ENCODE measurements at places on chromosomes 12 and 14.

GRCh38 chr14:85315733-85316290 is 214.1 kb upstream of the FLRT2 start:
- no peak for DNase-seq

DNA sequence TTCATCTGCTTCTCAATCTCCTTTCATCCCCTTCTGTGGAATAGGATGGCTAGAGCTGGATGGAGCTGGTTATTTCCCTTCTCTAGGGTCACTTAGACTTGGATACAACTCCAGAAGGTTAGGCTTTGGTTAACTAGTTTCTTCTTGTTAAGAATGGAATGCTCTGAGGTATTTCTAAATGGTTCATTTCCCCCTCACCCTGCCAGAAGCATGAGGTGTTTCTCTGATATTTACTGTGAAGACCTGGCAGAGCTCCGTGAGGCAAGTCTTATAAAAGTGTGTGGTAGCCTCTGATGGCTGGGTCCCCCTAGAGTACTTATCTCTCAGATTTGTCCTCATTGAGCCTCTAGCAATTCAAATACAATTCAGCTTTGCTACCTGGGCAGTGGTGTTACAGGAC is 207.9 kb downstream of the SLC16A7 start:
- DNase-seq: no peak

GRCh38 chr14:73381380-73382013 is 76.8 kb downstream of the NUMB start:
- DNase-seq: no peak

DNA sequence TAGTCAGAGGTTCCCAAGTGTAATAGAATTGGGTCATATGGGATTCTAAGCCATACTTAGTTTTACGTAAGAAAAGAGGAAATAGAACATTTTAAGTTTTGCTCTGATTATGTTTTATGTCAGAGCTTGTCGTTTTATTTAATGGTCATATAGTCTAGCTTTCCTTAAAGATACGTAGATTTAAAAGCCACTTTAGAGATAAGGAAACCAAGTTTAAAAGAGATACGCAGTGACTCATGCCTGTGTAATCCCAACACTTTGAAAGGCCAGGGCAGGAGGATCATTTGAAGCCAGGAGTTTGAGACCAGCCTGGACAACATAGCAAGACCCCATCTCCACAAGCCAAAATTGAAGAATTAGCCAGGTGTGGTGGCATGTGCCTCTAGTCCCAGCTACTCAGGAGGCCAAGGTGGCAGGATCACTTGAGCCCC is 19.5 kb downstream of the MAPK1IP1L start:
- no peak for DNase-seq

DNA sequence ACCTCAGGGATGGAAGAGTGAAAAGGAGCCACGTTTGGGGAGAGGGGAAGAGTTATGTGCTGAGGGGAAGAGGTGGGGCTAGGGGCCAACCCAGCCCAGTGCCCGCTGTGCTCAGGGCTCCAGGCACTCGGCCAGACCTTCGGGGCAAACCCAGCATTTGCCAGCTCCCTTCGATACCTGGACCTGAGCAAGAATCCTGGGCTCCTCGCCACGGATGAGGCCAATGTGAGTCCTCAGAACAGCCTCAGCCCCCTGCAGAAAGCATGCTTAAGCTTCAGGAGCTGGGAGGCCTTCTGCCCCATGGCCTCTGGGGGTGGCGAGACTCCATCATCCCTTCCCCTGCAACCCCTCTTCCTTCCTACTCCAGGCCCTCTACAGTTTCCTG is 5.0 kb downstream of the CARMIL3 start:
- no peak for DNase-seq

GRCh38 chr12:127742231-127742630 is 524.7 kb upstream of the TMEM132C start:
- no peak for DNase-seq

DNA sequence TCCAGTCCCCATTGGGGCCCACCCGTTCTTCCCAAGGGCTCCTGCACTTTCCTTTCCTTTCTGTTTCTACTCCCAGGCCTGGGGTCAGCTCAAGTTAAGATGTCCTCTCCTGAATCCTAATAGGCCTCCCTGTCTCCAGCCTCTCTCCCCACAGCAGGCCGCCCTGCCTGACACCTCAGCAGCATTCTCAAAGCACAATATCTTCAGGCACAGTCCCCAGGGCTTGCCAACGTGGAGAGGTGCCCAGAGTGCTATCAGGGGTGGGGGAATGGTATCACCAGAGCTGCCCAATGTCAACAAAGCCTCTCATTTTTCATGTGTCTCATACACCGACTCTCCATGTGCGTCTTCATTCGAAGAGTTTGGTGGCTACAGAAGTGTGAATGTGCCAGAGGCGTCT is 123.0 kb downstream of the FOXN3 start:
- no peak for DNase-seq

DNA sequence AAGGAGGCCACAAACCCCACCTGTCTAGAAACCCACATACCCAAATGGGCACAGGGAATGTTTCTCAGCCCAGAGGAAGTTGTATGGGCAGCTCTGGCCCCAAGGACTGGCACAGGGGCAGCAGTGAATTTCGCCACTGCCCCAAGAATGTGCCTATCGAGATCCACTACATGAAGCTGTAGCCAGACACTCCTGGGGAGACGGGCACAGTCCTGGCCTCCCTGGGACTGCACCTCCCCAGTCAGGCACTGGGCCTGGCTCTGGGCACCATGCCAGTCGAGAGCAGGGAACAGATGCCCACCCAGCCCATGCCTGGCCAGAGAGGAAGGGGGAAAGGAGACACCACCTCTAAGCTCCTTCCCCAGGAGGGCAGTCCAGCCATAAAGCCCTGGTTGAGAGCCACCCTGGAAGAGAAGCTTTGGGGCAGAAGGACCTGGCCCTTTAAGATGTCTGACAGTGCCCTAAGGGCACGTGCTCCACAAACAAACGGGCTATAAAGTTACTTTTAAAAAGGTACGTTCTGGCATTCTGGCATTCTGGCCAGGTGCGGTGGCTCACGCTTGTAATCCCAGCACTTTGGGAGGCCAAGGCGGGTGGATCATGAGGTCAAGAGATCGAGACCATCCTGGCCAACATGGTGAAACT is 8.4 kb downstream of the ADCY6 start:
- DNase-seq: no peak

DNA sequence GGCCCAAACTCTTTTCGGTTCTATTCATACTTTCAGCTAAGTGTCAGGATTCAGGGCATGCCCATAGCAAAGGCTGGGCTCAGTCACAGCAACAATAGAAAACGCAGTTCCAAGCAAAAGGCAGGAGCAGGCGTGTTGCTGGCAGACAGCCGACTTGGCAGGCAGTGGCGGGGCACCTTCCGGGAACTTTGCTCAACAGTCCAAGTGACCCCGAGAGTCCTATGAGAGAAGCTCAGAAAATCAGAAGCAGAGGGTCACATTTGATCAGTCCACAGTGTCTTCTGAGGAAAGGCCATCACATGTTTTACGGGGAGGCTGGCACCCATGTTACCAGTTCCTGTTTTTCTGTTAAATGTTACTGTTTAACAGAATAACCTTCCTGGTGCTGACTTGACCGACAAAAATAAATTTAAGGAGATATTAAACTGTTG is 115.0 kb downstream of the DACT1 start:
- peak; percentile 37 for DNase-seq

DNA sequence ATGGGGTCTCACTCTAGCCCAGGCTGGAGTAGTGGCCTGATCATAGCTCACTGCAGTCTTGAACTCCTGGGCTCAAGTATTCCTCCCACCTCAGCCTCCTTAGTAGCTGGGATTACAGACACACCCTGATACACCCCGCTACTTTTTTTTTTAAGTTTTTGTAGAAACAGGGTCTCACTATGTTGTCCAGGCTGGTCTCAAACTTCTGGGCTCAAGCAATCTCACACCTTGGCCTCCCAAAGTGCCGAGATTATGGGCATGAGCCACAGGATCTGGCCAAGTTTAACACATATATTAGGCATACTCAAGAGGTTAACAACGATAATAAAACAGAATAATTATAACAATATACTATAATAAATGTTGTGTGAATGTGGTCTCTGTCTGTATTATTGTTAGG is 25.8 kb downstream of the PPTC7 start:
- no peak for DNase-seq

DNA sequence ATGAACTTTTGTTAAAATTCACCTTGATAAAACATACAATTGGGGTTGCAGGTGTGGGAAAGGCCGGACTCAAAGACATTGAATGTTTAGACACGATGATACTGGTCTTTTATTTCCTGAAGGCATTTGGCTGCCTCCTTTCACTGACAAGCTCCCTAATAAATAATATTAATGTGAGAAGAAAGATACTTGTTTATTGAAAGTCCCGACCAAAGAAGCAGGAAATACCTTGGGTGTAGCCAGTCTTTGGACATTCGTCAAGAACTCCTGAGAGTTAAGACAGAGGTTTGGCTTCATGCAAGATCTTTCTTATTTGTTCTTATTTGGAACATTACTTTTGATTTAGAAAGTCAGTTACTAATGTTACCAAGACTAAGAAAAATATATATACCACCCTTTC is 1133.8 kb upstream of the SEL1L start:
- DNase-seq: no peak

DNA sequence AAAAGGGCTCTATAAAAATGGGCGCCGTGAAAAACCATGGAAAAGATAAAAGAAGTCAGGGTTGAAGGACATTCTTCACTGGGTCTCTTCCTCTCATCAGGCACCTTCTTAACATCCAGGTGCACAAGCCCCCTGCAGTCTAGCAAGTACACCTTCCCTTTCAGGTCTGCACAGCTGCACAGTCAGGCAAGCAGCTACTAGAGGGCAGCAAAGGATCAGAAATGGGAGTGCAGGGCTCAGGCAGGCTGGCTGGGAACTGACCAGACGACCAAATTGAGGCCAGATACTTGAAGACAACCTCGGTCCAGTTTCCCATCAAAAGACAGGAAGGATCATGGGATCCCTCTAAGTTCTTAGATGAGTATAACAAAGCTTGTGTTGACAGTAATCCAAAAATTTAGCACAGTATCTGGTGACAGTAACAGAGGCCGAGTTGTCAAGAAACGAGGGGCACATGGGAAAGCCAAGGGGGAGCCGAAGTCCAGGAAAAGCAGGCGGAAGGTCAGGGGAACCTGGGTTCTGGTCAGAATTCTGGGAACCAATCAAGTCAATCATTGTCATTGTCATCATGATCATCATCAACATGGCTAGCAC is 10.1 kb upstream of the GRIP1 start:
- DNase-seq: no peak

DNA sequence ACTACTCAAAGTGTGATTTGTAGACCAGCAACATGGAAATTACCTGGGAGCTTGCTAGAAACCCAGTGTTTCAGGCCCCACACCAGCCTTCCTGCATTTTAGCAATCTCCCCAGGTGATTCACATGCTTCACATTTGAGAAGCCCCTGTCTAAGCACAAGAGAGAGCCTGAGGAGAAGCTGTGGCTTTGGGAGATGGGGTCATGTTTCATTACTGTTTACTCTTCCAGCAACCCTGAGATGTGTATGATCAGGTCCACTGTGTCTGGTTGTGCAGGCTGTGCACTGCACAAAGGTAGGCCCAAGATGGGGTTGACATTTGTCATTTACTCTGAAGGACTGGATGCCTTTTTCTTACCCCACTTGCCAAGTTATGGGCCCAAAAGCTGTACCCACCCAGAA is 190.1 kb downstream of the SLC41A2 start:
- no peak for DNase-seq

DNA sequence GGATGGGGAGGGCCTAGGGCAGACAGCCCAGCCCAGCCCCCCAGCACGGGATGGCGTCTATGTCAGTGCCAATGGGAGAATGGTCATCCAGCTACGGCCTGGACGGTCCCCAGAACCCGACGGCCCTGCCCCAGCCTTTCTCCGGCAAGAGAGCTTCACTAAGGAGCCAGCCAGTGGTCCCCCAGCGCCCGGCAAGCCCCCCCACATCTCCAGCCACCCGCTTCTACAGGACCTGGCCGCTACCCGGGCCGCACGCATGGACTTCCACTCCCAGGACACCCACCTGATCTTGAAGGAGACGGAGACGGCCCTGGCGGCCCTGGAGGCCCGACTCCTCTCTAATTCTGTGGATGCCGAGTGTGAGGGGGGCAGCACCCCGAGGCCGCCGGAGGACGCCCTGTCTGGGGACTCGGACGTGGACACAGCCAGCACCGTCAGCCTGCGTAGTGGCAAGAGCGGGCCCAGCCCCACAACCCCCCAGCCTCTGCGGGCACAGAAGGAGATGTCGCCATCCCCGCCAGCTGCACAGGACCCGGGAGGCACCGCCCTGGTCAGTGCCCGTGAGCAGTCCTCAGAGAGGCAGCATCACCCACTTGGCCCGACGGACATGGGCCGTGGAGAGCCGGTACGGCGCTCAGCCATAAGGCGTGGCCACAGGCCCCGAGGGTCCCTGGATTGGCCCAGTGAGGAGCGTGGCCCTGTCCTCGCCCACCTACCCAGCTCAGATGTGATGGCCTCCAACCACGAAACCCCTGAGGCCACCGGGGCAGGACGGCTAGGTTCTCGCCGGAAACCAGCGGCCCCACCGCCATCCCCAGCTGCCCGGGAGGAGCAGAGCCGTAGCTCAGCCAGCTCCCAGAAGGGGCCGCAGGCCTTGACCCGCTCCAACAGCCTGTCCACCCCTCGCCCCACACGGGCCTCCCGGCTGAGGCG is 21.9 kb downstream of the CEP170B start:
- DNase-seq: peak; percentile 14

GRCh38 chr14:64218344-64219240 is 75.6 kb downstream of the ESR2 start:
- DNase-seq: no peak

- DNase-seq: no peak
Measured at GRCh38 chr12:122356192-122356635, 66.3 kb downstream of the CLIP1 start.

- no peak for DNase-seq
Measured at GRCh38 chr12:81573228-81573627, 185.9 kb downstream of the PPFIA2 start.

DNA sequence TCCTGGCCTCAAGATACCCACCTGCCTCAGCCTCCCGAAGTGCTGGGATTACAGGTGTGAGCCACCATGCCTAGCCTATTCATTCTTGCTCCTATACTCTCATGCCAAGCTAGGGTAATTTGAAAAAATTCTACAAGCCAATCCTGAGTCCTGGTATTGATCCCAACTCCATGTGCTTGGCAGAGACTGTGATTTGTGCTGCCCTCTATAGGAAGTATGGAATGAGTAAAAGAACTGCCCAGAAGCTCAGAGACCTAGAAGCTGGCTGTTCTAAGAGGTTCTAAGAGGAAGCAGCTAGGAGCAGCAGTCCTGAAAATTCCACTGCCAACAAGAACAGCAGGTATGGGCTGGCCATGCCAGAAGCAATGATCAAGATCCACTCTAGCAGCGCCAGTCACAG is 402.5 kb downstream of the PCNX1 start:
- DNase-seq: no peak

GRCh38 chr12:52877242-52877641 is 27.6 kb downstream of the KRT8 start:
- DNase-seq: no peak
